NCI-H748 treated with DMSO at 0.1 percent for 48 hours (cell line): ENCODE measurements at places on chromosomes 3 and 15.

DNA sequence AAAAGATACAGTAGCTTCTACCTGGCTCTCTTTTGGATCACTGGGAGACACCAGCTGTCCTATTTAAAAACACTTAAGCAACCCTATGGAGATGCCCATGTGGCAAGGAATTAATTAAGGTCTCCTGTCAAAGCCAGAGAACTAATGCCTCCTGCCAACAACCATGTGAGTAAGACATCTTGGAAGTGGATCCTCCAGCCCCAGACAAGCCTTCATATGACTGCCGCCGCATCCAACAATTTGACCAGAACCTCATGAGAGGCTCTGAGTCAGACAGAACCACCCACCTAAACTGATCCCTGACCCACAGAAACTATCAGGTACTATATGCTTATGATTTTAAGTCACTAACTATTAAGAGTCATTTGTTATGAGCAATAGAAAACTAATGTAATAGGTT lies 22.3 kb downstream of the IFT80 start:
- no peak for DNase-seq

DNA sequence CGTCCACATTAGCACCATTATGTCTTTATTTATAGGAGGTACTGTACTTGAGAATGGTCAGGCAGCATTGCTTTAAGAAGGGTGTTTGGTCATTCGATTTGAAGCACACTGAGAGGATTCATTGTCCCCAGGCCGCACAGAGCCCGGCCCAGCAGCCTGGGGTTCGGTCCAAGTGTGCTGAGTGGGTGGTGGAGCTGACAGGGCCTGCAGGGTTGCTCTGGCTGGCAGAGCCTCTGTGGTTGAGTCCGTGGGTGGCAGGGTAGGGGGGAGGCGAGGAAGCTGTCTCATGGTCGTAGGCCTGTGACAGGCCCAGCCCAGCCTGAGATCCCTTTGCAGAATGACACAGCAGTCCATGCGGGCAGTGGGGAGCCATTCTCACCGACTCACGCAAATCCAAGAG lies 227.7 kb upstream of the TOPAZ1 start:
- no peak for DNase-seq

- peak; percentile 32 for DNase-seq
These were observed 277.3 kb upstream of the TLE3 start for GRCh38 chr15:70375006-70375431.

DNA sequence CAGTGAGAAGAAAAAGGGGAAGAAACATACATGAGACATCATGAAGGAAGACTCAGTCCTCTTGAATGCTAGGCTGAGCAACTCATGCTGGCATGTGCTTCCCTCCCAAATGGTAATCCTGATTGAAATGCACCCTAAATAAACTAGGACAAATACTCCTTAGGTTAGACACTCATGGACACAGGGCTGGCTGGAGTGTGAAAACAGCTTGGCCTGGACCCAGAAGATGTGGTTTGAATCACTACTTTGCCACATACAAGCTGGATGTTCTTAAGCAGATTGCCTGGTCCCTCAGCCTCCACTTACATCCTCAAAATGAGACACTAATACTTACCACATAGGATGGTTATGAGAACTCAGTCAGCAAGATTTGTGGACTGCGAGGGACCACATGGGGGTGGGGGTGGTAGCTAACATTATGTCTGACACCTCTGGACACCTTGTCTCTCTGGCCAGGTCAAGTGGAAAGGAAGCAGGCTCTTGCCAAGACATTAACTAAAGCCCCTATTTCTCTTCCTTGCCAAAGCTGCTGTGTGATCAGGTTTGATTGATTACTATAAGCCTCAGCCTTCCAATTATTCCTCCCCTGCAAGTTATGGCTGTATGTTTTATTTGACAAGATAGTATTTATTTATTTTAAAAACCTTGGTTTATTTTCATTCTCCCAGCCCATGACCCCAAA lies 138.9 kb upstream of the SLC7A14 start:
- no peak for DNase-seq

DNA sequence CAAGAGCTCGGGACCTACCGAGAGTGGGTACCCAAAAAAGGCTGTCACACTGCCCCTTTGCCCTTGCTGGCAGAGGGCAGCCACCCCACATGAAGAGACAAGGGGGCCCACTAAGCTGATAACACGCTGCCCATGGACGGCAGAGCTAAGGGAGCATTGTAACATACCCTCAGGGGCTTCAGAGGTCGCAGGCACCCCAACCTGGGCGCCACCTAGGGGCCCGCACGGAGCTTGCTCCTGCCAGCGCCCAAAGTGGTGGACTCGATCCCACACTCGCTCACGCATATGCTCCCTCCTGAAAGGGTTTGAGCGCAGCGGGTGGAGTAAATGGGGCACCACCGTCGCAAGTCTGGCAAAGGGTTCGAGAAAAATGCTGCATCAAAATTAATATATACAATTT lies 975.4 kb downstream of the ZPLD1 start:
- no peak for DNase-seq

DNA sequence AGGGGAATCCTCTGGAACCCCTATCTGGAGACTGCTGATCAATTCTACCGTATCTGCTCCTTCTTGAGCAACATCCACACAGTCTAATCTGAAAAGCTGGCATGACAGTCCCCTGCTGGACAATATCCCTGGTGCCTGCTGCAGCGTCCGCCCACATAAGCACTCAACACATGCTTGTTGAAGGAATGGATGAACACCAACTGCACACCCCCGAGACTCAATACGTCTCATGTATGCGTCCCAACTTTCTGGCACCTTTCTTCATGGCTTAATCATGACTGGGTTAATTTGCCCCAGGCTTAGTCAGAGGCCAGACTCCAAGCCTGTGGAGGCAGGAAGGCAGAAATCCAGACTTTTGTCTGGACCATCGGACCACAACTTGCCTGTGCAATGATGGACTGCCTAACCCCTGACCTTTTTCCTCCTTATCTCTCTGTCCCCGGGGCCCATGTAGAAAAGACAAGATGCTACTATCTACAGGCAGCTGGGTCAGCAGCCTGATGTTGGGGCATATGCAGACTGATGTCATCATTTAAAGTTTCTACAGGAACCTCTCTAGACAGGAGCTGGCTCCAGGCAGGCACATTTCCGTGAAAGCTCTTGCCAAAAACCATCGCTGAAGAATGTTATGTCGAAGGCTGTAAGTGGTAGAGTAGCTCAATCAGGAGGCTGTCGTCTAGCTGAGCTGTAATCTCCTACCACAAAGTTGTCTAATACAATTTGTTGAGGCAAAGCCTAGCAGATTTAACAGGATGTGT lies 114.1 kb upstream of the TPM1 start:
- no peak for DNase-seq

GRCh38 chr3:51943451-51944391 lies 1.6 kb downstream of the PARP3 start:
- no peak for DNase-seq

GRCh38 chr3:123668906-123669305 lies 84.1 kb upstream of the HACD2 start:
- DNase-seq = no peak

DNA sequence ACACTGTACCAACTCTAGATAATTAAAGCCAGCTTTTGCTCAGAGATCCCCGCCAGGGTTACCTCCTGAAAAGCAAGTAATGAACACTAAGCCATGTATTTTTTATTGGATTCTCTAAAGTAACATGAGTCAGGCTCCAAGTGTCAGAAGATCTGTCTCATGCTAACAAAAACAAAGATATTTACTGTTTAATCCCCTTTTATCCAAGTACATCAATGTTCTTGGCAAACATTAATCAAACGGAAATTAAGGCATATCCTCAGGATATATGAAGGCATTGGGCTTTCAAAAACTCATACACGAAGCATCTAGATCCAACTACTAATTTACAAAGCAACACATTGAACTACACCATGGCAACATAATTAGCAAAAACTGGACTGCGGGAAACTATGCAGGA lies 37.2 kb downstream of the MYO5A start:
- DNase-seq = no peak

- DNase-seq = no peak
These were observed 19.6 kb downstream of the NR1D2 start for GRCh38 chr3:23964537-23965235.

DNA sequence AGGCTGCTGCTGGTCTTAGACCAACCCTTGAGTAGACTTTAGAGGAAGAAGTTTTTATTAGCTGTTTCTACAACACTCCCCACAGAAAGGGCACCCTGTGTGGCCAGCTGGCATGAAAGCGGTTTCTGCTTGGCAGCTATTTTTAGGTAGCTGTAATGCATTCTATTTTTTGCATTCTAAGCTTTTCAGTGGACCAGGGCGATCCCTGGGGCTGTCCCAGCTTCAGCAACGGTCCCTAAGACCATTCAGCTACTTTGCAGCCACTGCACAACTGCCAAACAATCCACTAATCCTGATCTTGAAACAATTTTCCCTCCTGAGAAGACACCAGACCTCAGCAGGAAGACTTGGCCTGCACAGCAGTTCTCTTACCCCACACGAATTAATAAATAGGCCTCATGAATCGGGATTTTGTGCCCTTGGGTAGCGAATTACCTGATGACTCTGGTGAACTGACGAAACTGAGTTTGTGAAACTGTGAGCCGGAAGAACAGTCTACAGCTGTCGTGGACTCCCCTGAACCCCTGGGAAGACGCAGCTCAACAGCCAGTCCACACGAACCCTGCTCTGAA lies 14.6 kb upstream of the TFRC start:
- DNase-seq = no peak

DNA sequence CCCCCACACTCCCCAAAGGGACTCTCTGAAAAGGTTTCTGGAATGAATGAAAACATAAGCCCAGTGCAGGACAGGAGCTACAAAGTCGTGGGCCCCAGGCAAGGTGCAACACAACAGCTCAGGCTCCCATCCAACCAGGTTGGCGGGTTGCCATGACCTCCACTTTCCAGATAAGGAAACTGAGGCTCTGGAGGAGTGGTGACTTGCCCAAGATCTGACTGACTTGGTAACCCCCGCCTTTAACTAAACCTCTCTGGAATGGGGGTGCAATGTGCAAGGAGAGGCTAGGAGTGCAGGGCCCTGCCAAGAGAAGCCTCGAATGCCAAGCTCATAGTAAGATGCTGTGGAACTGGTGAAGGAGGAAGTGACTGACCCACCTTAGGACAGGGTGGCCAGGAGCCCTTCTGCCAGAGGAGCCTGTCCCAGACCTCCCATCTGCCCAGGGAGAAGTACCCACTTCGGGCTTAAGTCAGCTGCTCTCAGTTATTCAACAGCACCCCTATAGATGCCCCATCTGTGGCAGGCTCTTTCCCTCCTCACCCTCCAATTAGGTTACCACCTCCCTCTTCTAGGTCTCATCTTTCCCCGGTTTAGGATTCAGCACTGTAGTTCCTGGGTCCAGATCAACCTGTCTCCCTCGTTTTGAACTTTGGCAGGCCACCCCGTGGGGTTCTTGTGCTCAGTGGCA lies 553 bp upstream of the TNNC1 start:
- no peak for DNase-seq

DNA sequence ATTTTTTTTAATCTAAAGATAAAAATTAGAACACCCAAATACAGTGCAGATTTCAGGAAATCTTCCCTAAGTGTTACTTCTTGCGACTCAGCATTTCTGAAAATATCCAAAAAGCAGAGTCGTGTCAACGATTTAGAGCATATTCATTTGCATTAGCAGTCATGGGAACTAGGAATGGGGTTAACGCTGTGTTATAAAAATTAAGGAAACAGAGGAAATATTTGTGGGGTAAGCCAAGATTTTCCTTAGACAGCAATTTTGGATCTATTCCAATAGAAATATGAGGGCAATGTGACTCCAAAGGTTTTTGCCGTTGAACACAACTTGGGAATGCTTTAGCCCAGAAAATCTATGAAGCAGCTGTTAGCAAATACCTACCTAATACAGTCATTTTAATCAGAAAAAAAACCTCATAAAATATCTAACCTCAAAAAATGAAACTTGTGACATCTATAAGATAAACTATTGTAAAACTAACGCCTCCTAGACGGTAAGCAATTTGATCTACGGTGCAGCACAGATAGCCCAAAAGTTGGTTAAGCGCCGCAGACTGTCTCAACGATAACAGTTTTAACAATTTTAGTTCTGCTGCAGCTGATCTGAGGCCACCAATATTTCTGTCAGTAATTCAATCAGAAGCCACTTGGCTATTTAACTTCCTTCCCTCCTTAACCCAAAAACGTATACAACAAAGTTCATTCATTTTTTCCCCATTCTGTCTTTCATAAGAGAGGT lies 5.8 kb upstream of the ATP11B start:
- no peak for DNase-seq

- DNase-seq = no peak
These were observed 127.5 kb upstream of the TOPAZ1 start for GRCh38 chr3:44114142-44114541.

DNA sequence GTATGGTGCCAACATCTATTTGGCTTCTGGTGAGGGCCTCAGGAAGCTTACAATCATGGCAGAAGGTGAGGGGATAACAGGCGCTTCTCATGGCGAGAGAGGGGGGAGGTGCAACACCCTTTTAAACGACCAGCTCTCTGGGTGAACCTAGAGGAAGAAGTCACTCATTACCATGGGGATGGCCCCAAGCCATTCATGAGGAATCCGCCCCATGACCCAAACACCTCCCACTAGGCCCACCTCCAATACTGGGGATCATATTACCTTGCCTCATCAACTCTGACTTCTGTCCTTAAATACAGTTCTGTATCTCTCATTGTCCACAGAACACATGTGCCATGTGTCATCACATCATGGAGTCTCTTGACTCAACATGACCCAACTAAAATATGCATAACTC lies 37.5 kb upstream of the CLRN1 start:
- DNase-seq = no peak

GRCh38 chr15:43126356-43126755 lies 7.0 kb upstream of the TMEM62 start:
- no peak for DNase-seq

GRCh38 chr3:172846706-172847105 lies 96.2 kb downstream of the ECT2 start:
- no peak for DNase-seq

DNA sequence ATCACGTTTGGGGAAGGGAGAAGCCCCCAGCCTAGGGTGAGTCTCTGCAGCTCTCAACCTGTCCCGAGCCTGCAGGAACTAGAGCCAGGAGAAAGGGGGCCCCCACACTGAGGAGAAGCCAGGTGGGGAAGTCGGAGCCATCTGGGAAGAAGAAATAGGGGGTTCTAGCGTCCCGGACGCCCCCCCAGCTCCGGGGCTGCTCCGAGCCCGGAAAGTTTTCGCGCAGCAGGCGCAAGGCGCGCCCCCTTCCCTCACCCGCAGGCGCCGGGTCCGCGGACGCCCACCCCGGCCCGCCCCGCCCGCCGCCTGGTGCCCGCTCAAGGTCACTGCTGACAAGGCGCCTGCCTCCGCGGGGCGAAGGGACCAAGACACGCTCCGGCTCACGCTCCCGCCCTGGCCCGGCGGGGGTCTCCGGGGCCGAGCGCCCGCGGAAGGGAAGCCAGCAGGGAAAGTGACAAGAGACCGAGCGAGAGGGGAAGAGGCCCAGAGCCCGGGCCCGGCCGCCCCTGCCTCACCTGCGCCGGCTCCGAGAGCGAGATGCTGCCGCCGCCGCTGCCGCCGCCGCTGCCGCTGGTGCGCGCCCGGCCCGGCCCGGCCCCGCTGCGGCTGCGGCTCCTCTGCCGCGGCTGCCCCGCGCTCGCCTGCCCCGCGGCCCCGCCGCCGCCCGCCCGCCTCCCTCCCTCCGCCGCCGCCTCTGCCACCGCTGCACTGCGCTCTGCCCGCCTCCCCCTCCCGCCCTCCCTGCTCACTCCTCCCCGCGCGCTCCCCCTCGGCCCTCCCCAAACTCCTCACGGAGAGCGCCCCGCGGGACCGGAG lies 108.4 kb upstream of the SLC6A11 start:
- DNase-seq = no peak
